ENCODE measurements at places on chromosomes 2 and 18. TPM values are rescaled to one million over a fixed set of nuclear protein-coding genes. Genes with fewer than 3 reads are reported as not detected.
A peak's percentile ranks its signal among the peaks of the same experiment; 100 is the strongest.

DNA sequence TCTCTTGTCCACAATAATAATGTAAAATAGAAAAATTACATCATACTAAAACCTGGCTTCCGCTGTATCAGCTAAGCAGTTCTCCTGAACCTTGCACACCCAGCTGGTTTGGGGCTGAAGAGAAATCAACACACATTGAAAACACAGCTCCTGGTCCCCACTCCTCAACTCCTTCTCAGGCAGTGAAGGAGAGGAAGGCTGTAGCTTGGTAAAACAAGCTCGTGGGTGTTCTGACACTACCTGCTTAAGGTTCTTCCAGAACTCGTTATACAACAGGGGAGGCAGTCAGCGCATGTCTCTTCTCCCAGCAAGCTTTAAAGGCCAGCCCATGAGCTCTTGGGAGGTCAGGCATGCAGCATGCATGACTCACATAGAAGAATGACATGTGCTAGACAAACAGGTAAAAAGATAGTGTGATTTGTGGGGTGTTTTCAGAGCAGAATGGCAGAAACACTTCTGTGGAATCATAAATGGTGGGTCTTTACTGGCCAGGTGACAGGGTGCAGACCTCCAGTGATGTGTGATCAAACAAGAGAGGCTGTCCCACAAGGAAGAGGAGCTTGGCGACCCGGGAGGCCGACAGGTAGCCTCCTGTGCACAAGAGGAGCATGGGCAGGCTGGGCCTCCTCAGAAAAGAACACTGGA lies 69.1 kb downstream of the UXS1 start:
- H3K4me3 ChIP-seq = no peak overlapping the region
- no peak for DNase-seq
- H3K27me3 ChIP-seq = no peaks in the 10 kb centered on the region
- peaks cover 25% of the 10 kb centered on the region for H3K36me3 ChIP-seq
- H3K4me1 ChIP-seq = peaks cover 25% of the 10 kb centered on the region
- peak overlapping the region; percentile 52 for H3K27ac ChIP-seq

DNA sequence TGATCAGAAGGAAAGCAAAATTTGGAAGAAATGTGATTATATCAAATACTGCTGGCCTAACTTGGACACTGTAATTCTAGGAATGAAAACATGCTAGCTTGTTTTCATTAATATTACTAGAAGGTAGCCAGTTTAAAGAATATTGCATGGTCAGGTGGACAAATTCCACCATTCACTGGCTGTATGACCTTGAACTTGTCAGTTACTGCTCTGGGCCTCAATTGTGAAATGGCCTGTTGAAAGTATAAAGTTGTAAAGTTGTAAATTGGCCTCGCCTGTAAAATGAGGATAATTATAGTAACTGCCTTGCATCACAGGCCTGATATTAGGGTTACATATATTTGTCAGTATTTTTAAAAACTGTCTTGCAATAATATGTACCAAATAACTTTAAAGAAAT lies 398.4 kb upstream of the CHST9 start:
- no peaks in the 10 kb centered on the region for H3K27me3 ChIP-seq
- H3K4me3 ChIP-seq = no peak overlapping the region
- no peaks in the 10 kb centered on the region for H3K36me3 ChIP-seq
- no peak for DNase-seq
- H3K4me1 ChIP-seq = no peaks in the 10 kb centered on the region

GRCh38 chr2:67871686-67872412 lies 191.0 kb downstream of the C1D start:
- H3K27ac ChIP-seq = no peak overlapping the region
- H3K36me3 ChIP-seq = no peaks in the 10 kb centered on the region
- no peaks in the 10 kb centered on the region for H3K4me1 ChIP-seq
- no peak for DNase-seq
- peaks cover 15% of the 10 kb centered on the region for H3K27me3 ChIP-seq
- H3K4me3 ChIP-seq = no peak overlapping the region

Gene FZD7
- total RNA-seq = 0.58 TPM

GRCh38 chr2:64850642-64851041 lies 138.6 kb upstream of the SLC1A4 start:
- H3K4me3 ChIP-seq = no peak overlapping the region
- H3K27me3 ChIP-seq = peaks cover 2% of the 10 kb centered on the region
- no peak for DNase-seq

GRCh38 chr2:107418708-107419107 lies 408.0 kb upstream of the RGPD4 start:
- H3K4me1 ChIP-seq = no peaks in the 10 kb centered on the region
- no peak for DNase-seq
- H3K4me3 ChIP-seq = no peak overlapping the region
- H3K27ac ChIP-seq = no peak overlapping the region

DNA sequence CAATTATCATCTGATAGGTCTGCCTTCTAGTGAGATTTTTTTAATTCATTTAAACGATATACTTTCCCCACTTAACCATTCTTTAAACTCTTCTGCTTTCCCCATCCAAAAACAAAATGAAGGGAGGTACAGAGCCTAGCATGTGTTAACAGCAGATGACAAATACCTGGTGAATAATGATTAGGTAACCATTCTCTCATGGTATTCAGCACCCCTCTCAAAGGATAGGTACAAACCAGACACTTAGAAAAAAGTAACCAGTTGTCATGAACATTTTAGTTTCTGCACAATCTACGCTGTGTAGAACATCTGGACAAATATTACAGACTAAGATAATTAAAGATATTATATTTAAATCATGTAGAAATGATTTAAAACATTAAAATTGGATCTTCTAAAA lies 56.3 kb downstream of the DNAH7 start:
- no peak for DNase-seq
- H3K27me3 ChIP-seq = peaks cover 2% of the 10 kb centered on the region
- no peaks in the 10 kb centered on the region for H3K36me3 ChIP-seq
- H3K4me1 ChIP-seq = no peaks in the 10 kb centered on the region
- H3K27ac ChIP-seq = no peak overlapping the region

GRCh38 chr2:1538663-1539062 lies 125.4 kb downstream of the TPO start:
- H3K36me3 ChIP-seq = no peaks in the 10 kb centered on the region
- no peaks in the 10 kb centered on the region for H3K4me1 ChIP-seq
- DNase-seq = peak; percentile 38
- no peak overlapping the region for H3K4me3 ChIP-seq

DNA sequence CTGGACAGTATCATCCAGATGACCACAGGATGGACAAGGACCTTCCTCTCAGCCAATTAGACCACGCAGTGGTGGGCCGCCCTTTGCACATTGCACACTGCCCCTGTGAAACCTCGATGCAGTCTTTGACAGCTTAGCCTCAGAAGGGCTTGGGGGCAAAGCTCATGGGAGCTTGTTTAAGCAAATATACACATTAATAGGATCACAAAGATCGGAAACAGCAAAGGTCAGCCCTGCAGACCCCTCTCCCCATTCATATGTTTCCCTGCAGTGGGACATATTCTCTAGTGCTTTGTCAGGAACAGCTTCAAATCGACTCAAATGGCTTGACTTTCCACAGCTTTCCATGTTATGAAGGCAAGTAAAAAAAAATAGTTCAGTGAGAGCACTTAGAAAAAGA lies 189.6 kb upstream of the LYPD1 start:
- H3K4me3 ChIP-seq = no peak overlapping the region
- no peak for DNase-seq
- H3K4me1 ChIP-seq = no peaks in the 10 kb centered on the region

Gene DTNA
- 0.53 TPM for total RNA-seq

Gene EFR3B
- 1.1 TPM for total RNA-seq

GRCh38 chr2:127893494-127893893 lies 7.7 kb upstream of the AMMECR1L start:
- DNase-seq = no peak
- no peak overlapping the region for H3K4me3 ChIP-seq
- no peaks in the 10 kb centered on the region for H3K4me1 ChIP-seq
- H3K27ac ChIP-seq = no peak overlapping the region
- H3K27me3 ChIP-seq = no peaks in the 10 kb centered on the region
- no peaks in the 10 kb centered on the region for H3K36me3 ChIP-seq

- H3K4me1 ChIP-seq = no peaks in the 10 kb centered on the region
- H3K27me3 ChIP-seq = no peaks in the 10 kb centered on the region
- no peak overlapping the region for H3K27ac ChIP-seq
- H3K36me3 ChIP-seq = no peaks in the 10 kb centered on the region
- no peak for DNase-seq
These were observed 898.6 kb upstream of the KLHL29 start for GRCh38 chr2:22486343-22486742.

DNA sequence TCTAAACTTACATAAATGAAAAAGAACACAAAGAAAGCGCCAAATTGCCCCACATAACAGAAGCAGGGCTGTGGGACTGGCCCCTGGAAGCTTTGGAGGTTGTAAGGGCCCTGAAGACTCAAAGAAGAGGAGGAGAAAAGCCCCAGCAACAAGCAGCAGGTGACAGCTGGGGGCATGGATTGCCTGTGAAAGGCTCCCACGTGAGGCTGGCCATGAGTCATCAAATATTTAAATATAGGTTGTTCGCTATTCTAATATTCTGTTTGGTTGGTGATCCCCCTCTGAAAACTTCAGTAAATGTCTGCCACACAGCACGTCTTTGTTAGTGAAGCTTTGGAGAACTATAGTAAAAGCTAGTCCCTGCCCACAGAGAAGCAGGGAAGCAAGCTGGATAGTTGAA lies 132.4 kb downstream of the MREG start:
- H3K4me3 ChIP-seq = no peak overlapping the region
- H3K36me3 ChIP-seq = no peaks in the 10 kb centered on the region
- H3K27me3 ChIP-seq = peaks cover 1% of the 10 kb centered on the region
- no peak overlapping the region for H3K27ac ChIP-seq

DNA sequence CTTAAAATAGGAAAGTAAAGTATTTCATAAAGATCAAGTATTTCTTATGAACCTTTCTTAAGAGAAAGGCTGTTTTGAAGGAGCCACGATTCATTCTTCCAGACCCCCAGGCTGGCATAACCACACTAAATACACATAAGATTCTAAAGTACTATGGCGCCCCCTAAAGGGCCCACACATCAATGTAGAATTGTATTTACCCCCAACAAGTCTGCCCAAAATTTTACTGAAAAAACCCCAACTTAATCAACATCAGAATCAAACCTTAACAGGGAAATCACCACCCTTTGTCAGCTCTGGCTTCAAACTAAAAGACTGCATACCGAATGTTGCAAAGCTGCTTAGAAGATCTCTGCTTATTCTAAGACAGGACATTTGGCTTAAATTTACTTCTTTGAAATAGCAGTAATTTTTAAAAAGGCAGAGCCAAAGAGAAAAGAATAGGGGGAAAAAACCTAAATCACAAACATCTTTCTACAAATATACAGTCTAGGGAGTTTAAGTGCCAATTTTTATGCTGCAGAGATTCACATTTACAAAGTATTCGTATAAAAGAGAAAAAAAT lies 20.4 kb upstream of the BCL2 start:
- peaks cover 61% of the 10 kb centered on the region for H3K36me3 ChIP-seq
- H3K27me3 ChIP-seq = no peaks in the 10 kb centered on the region
- peak; percentile 67 for DNase-seq
- peaks cover 14% of the 10 kb centered on the region for H3K4me1 ChIP-seq
- no peak overlapping the region for H3K4me3 ChIP-seq
- no peak overlapping the region for H3K27ac ChIP-seq

Gene CHRNG
- total RNA-seq = not detected

GRCh38 chr2:201118121-201118960 lies 2.4 kb downstream of the CFLAR start:
- no peaks in the 10 kb centered on the region for H3K27me3 ChIP-seq
- DNase-seq = peak; percentile 94
- peak overlapping the region; percentile 100 for H3K27ac ChIP-seq
- peaks cover 44% of the 10 kb centered on the region for H3K36me3 ChIP-seq
- peak overlapping the region; percentile 98 for H3K4me3 ChIP-seq

Gene LHCGR
- not detected for total RNA-seq

DNA sequence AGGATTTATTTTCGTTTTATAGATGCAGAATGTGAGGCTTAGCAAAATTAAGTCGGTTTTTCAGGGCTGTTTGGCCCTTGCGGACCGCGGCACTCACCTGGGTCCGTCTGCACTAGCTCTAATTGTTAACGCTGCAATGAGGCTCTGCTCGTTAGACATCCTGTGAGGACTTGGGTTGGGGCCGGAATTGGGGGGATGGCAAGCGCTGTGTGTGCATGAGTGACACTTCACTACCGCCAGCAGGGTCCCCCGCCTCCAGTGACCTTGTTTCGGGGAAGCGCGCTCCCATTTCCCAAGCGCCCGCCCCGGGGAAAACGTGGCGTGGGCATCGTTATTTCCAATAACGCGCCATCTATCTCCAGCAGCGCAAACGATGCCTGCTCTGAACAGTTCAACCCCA lies 54.2 kb downstream of the KCNG2 start:
- H3K36me3 ChIP-seq = no peaks in the 10 kb centered on the region
- no peak for DNase-seq
- no peak overlapping the region for H3K27ac ChIP-seq
- H3K27me3 ChIP-seq = peaks cover 8% of the 10 kb centered on the region
- no peak overlapping the region for H3K4me3 ChIP-seq

- no peak overlapping the region for H3K4me3 ChIP-seq
- H3K36me3 ChIP-seq = no peaks in the 10 kb centered on the region
- DNase-seq = no peak
- H3K27me3 ChIP-seq = peaks cover 8% of the 10 kb centered on the region
- H3K27ac ChIP-seq = no peak overlapping the region
- H3K4me1 ChIP-seq = no peaks in the 10 kb centered on the region
These were observed 20.1 kb downstream of the CYP26B1 start for GRCh38 chr2:72127401-72128058.

Gene APCDD1
- total RNA-seq = not detected

Gene SLC4A5
- total RNA-seq = 2.7 TPM

- peaks cover 5% of the 10 kb centered on the region for H3K27me3 ChIP-seq
- H3K4me1 ChIP-seq = no peaks in the 10 kb centered on the region
- H3K4me3 ChIP-seq = no peak overlapping the region
These were observed 34.3 kb upstream of the NCKAP5 start for GRCh38 chr2:133602538-133602937.

GRCh38 chr2:239029958-239030357 lies 182.1 kb downstream of the TWIST2 start:
- no peak for DNase-seq
- H3K4me1 ChIP-seq = no peaks in the 10 kb centered on the region
- no peaks in the 10 kb centered on the region for H3K36me3 ChIP-seq
- peaks cover 11% of the 10 kb centered on the region for H3K27me3 ChIP-seq
- no peak overlapping the region for H3K27ac ChIP-seq

DNA sequence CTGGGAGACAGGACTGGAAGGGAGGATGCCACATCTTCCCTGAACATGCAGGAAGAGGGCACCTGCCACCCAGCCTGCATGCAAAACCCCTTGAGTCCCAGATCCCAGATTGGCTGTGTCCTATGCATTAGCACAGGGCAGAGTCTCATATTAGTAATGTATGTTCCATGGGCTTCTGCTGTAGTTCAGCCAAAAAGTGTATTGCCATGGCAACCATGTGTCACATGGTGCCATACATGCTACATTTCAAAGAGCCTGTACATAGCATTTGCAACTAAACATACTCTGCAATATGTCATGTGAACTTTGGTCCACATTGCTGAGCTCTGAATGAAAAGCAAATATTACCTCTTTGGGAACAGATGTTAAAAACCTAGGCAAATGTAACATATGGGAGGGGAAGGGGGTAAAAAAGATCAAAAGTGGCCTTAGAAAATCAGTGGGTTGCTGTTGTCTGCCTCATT lies 78.4 kb downstream of the DPP4 start:
- H3K4me3 ChIP-seq = peak overlapping the region; percentile 7
- H3K4me1 ChIP-seq = peaks cover 56% of the 10 kb centered on the region
- peaks cover 13% of the 10 kb centered on the region for H3K36me3 ChIP-seq
- H3K27me3 ChIP-seq = no peaks in the 10 kb centered on the region

Gene CD8B2
- total RNA-seq = 0.09 TPM

- H3K27ac ChIP-seq = no peak overlapping the region
- DNase-seq = no peak
- H3K27me3 ChIP-seq = peaks cover 3% of the 10 kb centered on the region
- H3K4me1 ChIP-seq = no peaks in the 10 kb centered on the region
- H3K4me3 ChIP-seq = no peak overlapping the region
- H3K36me3 ChIP-seq = peaks cover 2% of the 10 kb centered on the region
These were observed 321.0 kb upstream of the NRP2 start for GRCh38 chr2:205361272-205361671.
